ENCODE measurements at places on chromosomes 5 and 9. TPM values are rescaled to one million over a fixed set of nuclear protein-coding genes. Genes with fewer than 3 reads are reported as not detected.

MEGF10 gene
- 0.02 TPM for total RNA-seq

TMC1 gene
- not detected for total RNA-seq

LMBRD2 gene
- 9.7 TPM for total RNA-seq

EIF4E1B gene
- total RNA-seq, result not detected

SPATA31A3 gene
- total RNA-seq, result not detected

ARHGEF28 gene
- 35.2 TPM for total RNA-seq

CCDC183 gene
- total RNA-seq, result 1.8 TPM

FOXD4L5 gene
- total RNA-seq, result 0.10 TPM

PRR16 gene
- total RNA-seq, result 1.1 TPM
